Tibial nerve (tissue), 4 donors: ENCODE measurements at places on chromosomes 6 and 20.

- H3K4me1 ChIP-seq: no peaks in the 10 kb centered on the region
- no peak overlapping the region for H3K27ac ChIP-seq
- H3K27me3 ChIP-seq: no peaks in the 10 kb centered on the region
- no peak for DNase-seq
- H3K36me3 ChIP-seq: no peaks in the 10 kb centered on the region
Observed at GRCh38 chr6:41055149-41055548, 2.1 kb downstream of the APOBEC2 start.

DNA sequence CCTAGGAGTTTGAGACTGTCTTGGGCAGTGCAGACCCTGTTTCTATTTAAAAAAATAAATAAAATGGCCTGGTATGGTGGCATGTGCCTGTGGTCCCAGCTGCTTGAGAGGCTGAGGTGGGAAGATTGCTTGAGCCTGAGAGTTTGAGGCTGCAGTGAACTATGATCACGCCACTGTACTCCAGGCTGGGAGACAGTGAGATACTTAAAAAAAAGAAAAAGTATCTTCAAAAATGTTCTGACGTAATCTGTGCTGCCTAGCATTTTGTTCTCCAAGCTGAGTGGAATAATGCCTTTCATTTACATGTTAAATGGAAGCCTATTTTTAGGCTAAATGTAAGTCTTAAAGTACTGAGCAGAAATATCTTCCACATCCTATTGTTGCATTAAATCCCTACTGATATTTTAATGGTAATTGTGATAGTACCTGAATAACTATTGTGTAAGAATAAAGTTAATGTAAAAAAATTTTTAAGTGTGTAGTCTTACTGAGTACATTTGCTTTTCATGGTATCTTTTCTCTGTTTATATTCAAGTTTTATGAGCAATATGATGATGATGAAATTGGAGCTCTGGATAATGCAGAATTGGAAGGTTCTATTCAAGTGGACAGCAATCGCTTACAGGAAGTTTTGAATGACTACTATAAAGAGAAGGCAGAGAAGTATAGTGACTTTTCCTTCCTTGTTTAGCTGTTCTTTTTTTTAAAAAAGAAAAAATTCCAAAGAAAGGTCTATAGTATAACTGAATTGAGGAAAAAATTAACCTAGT lies 4.2 kb upstream of the ZC2HC1B start:
- no peak overlapping the region for H3K4me3 ChIP-seq
- H3K36me3 ChIP-seq: peaks cover 2% of the 10 kb centered on the region
- DNase-seq: no peak

- DNase-seq: no peak
- no peak overlapping the region for H3K27ac ChIP-seq
- no peak overlapping the region for H3K4me3 ChIP-seq
Observed at GRCh38 chr6:161110028-161110779, 118.6 kb downstream of the MAP3K4 start.

- no peak overlapping the region for H3K4me3 ChIP-seq
- no peak for DNase-seq
- H3K4me1 ChIP-seq: no peaks in the 10 kb centered on the region
- no peaks in the 10 kb centered on the region for H3K36me3 ChIP-seq
Observed at GRCh38 chr6:64590965-64591675, 955.5 kb downstream of the PHF3 start.

DNA sequence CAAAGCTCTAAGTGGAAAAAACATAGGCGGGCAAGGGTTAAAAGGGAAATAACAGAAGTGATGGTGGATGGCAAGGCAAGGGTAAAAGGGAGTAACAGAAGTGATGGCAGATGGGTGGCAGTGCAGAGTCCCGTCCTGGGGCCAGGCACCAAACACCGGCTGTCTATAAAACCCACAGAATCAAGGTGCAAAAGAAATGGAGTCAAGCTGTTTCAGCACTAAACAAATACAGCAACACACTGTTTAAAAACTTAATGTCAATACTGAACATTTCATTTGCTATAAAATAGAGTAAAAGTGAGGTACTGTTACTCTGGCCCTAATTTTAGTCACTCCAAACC lies 87.6 kb downstream of the MAN1A1 start:
- no peak overlapping the region for H3K4me3 ChIP-seq
- no peaks in the 10 kb centered on the region for H3K27me3 ChIP-seq
- no peak for DNase-seq
- H3K4me1 ChIP-seq: no peaks in the 10 kb centered on the region
- no peak overlapping the region for H3K27ac ChIP-seq
- peaks cover 9% of the 10 kb centered on the region for H3K36me3 ChIP-seq

DNA sequence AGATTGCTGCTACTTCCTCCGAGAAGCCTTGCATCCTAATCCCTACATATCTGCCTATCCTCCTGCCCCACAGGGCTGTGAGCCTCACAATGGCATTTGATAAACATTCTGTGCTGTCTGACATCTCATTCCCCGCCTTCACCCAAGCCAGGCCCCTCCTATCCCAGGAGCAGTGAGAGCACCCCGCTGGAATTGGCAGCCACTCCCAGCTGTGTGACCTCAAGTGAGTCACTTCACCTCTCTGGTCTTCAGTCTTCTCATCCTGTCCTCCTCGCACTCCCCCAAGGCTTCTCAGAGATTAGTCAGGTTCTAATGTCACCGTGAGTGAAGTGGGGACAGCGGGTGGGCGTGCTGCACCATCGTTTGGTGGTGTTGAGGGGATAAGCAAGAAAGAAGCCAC lies 81.7 kb downstream of the CDH22 start:
- peaks cover 33% of the 10 kb centered on the region for H3K27me3 ChIP-seq
- H3K4me1 ChIP-seq: no peaks in the 10 kb centered on the region
- H3K4me3 ChIP-seq: no peak overlapping the region
- no peak overlapping the region for H3K27ac ChIP-seq
- H3K36me3 ChIP-seq: no peaks in the 10 kb centered on the region

DNA sequence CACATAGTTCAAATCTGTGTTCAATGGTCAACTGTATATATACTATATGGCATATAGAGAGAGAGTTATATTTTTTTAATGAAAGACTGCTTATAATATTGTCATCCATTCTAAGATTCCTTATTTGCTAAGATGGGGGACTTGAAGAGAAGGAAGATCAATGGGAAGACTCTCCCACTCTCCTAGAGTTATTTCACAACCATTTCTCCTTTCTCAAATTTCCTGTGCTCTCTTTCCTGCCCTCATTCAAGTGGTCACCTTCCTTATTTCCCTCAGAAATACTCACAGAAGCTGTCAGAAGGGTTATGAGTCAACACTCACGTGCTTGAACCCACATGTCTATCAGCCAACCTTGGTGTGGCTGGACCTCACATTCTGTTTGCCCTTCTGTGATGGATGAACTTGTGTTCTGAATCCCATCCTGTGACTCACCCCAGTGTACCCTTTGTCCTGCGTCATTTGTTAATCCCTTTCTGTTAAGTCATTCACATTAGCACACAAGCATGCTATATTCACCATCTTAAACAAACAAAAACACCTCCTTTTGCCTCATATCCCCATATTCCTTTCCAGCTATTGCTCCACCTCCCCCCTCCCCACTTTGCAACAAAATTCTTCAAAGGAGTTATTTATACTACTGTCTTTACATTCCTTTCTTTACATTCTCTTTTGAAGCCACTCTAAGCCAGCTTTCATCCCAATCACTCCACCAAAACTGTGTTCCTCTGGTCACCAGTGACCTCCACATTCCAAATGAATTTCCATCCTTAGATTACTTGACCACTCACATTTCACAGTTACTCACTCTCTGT lies 279.3 kb upstream of the TCF21 start:
- no peak for DNase-seq
- no peaks in the 10 kb centered on the region for H3K36me3 ChIP-seq
- no peak overlapping the region for H3K4me3 ChIP-seq
- no peaks in the 10 kb centered on the region for H3K27me3 ChIP-seq
